ENCODE measurements at places on chromosomes 4 and X.

- no peak for DNase-seq
These were observed 29.3 kb upstream of the GPR101 start for GRCh38 chrX:137062915-137063617.

- no peak for DNase-seq
These were observed 607.8 kb upstream of the ZFP42 start for GRCh38 chr4:187387739-187388138.

- DNase-seq = no peak
These were observed 47.0 kb downstream of the EVC start for GRCh38 chr4:5757954-5758353.

GRCh38 chr4:65617416-65617815 is 52.9 kb downstream of the EPHA5 start:
- no peak for DNase-seq

- no peak for DNase-seq
These were observed 391.0 kb upstream of the MAGEB2 start for GRCh38 chrX:29824176-29824906.

- no peak for DNase-seq
These were observed at the start of gene SYN1 for GRCh38 chrX:47619486-47620302. Gene SYN1, minus strand, starts transcription at chrX:47619857. Its CDS starts 129 bp downstream, at chrX:47619728.

GRCh38 chrX:445727-446126 is 59.0 kb upstream of the PPP2R3B start:
- DNase-seq = no peak

Data from GM12878 (cell line).